ENCODE measurements at places on chromosomes 11 and 22.

DNA sequence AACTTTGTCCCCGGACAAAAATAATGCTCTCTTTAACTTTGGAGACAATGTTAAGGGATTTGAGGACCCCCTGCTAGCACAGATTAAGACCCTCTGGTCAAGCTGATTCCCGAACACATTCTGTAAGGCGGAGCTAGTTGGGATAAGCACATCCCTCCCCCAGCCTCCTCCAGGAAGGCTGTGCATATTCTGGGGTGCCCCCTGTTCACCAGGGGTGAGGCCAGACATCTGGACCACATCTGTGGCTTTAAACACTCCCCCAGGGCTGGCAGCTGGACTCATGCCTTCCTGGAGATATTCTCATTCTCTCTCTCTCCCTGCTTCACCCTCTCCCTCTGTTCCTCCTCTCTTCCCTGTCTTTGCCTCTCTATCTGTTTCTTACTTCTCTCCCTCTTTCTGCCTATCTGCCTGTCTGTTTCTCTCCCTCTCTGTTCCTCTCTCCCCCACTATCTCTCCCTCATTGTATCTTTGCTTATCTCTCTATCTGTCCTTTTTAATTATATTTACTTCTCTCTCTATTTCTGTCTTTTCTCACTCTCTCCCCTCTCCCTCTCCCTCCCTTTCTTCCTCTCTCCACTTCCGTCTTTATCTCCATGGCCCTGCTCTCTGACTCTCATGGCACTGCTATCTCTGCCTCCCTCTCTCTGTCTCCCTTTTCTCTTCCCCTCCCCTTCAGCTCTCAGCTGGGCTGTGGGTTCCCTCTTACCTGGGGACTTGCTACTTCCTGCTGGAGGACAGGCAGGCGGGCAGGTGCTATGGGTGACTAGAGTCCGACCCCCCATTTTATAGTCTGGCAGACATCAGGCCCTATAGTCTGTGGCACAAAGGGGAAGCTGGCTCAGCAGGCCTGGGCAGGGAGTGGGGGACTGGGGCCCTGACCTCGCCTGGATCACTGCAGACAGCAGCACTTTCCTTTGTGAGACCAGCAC lies at the start of gene CRYBB1:
Gene CRYBB1 (minus strand): TSS at position 757 of the 929 bp plus-strand sequence. CDS start 1,708 bp downstream, outside the sequence.
- DNase-seq = no peak

GRCh38 chr11:123190518-123190917 lies 4.5 kb downstream of the CLMP start:
- DNase-seq = no peak

DNA sequence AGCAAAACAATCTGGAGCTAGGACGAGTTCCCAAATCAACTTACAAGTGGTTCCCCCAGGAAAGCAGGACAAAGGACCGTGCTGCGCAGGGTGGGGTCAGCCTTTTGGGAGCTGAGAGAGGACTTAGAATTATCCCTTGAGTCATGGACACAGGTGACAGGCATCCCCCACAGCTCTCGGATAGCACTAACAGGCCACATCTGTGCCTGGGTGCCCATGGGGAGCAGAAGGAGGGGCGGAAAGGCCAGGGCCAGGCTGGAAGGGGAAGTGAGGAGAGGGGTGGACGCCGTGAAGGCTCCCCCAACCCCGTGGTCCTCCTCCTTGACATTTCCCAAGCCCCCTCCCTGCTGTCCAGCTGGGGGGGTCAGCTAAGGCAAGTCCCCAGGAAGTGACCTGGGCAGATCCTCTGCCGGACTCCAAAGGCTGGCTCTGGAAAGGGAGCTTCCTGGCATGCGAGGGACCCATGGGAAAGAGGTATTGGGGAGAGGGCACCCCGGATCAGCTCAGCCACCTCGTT lies 31.6 kb upstream of the A4GALT start:
- no peak for DNase-seq

GRCh38 chr11:119473901-119474681 lies 51.1 kb upstream of the THY1 start:
- no peak for DNase-seq

- DNase-seq = no peak
Observed at GRCh38 chr11:36509201-36509639, 852 bp downstream of the TRAF6 start.

DNA sequence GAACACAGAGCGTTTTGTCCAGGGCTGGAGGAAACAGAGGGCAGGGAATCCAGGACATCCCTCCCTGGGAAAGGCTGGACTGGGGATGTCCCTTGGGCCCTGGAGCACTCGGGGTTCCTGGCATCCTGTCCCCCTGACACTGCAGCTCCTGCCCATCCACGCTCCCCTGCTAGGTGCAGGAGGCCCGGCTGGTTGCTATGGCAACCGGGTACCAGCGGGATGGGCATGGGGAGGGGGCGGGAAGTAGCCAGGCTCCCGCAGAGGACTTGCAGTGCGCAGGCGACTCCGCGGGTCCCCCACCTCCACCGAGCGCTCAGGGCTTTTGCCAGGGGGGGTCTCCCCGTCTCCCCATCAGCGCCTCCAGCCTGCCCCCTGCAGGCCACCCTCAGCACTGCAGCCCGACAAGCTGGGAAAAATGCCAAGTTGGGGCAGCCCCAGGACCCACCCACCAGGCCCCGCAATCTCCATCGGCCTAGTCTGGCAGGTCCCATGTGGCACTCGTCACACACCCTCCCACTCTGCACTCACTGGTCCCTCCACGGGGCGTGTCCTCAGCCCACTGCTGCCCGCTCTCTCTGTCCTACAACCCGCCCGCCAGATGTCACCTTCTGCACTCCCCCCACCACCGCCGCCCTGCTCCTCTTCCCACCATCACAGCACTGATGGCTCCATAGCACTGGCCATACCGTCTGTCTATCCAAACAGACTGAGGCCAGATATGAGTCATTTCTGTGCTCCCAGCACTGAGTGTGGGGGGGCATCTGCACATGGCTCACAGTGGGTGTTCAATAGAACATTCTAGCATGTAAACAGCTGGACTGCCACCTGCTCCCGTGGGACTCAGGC lies 31.5 kb downstream of the KIAA0930 start:
- DNase-seq = peak; percentile 28

GRCh38 chr11:78344676-78345075 lies 72.9 kb downstream of the GAB2 start:
- DNase-seq = no peak

DNA sequence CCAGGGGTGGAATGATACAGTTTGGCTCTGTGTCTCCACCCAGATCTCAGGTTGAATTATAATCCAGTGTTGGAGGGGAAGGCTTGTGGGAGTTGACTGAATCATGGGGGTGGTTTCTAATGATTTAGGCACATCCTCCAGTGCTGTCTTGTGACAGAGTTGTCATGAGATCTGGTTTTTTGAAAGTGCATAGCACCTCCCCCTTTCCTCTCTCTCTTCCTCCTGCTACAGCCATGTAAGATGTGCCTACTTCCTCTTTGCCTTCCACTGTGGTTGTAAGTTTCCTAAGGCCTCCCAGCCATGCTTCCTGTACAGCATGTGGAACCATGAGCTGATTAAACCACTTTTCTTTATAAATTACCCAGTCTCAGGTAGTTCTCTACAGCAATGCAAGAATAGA lies 45.1 kb downstream of the THAP12 start:
- no peak for DNase-seq

- no peak for DNase-seq
Observed at GRCh38 chr22:44380756-44381486, 68.2 kb upstream of the SHISAL1 start.

DNA sequence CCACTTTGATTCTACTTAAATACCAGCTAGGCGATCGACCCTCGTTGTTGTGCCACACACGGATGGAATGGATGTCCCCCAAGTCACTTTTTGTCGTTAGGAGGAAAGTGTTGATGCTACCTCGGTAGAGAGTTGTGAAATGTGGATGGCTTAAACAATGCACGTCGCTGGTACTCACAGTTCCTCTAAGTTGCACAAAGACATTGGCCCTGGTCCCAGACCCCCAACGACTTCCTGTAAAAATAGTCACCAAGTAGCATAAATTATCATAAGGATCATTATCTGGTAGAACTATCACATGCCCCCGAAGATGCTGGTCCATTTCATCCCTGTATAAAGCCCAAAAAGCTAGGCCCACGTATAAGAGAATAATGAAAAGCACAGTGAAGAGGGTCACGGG lies 3.8 kb downstream of the PKDREJ start:
- DNase-seq = no peak

- no peak for DNase-seq
Observed at GRCh38 chr11:40168414-40168813, 1291.0 kb downstream of the LRRC4C start.

DNA sequence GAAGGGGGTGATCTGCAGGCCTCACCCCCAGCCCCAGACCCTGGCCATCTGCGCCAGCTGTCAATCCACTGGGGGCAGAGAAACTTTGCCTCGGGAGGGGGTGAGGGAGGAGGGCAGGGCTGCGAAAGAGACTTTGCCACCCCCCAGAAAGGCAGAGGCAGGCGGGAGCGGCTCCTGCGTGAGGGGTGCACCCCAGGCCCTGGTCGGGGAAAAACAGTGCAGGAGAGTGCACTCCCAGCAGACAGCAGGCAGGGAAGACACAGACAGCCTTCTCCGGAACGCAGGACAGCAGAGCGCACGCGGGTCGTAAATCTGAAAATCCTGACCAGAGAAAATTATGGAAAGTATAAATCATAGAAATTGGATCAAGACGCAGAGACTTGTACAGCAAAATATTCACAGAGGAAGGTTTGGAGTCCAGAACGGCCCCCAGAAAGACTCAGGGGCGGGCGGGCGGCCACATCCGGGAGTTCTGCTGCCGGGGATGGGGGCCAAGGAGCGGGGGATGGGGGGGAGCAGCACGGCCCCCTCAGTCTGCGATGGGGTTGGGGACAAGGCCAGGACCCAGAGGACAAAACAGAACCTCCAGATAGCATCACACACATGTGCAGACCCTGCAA lies 8.0 kb upstream of the MRPL23 start:
- DNase-seq = no peak

DNA sequence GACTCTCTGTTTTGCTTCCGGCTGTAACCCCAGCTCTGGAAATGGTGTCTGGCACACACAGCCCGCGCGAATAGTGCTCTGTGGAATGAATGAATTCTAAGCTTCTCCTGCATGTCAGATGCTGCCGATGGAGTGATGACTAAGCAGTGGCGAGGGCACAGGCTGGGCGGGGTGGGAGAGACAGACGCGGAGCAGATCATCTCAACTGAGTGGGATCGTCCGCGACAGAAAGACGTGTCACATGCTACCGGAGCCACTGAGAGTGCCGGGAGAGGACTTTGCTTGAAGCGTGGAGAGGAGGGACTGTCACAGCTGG lies 334.5 kb downstream of the CTTN start:
- no peak for DNase-seq

GRCh38 chr11:10349806-10350205 lies 44.9 kb downstream of the ADM start:
- no peak for DNase-seq

DNA sequence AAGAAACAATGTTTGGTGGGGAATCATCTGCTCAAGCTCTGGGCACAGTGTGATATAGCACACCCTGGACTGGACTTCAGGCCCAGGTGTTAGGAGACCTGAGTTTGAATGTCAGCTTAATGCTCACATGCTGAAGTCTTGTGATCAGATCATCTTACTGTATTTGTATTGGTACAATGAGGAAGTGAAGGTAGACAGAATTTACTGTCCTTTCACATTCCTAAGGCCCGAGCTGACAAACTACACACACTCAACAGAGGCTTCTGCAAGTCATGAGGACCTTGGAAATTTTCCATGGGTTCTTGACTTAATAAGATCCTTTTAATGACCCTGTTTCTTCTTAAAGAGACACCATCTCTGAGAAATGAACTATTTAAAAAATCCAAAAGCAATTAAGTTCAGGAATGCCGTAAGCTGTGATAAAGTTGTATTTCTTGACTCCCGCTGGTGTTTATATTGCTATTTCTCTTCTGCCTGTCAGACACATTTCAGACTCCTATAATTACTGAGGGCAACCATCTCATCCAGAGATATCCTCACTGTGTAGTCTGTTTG lies 802.0 kb downstream of the DLG2 start:
- DNase-seq = no peak

- no peak for DNase-seq
Observed at GRCh38 chr22:44430716-44431115, 67.3 kb downstream of the RTL6 start.

- DNase-seq = no peak
Observed at GRCh38 chr11:126925321-126926093, 75.1 kb downstream of the KIRREL3 start.

GRCh38 chr22:44436736-44437135 lies 61.3 kb downstream of the RTL6 start:
- DNase-seq = no peak

- peak; percentile 95 for DNase-seq
Observed at GRCh38 chr22:20156611-20157429, 6.0 kb upstream of the CCDC188 start.

- no peak for DNase-seq
Observed at GRCh38 chr11:115188898-115189278, 315.3 kb downstream of the CADM1 start.

- DNase-seq = no peak
Observed at GRCh38 chr11:71998649-71999310, at the start of gene IL18BP. TSS of gene IL18BP (plus strand) at chr11:71998909. CDS start at chr11:71999985, 1,076 bp downstream.

GRCh38 chr11:77884186-77884828 lies 63.4 kb downstream of the AAMDC start:
- no peak for DNase-seq

DNA sequence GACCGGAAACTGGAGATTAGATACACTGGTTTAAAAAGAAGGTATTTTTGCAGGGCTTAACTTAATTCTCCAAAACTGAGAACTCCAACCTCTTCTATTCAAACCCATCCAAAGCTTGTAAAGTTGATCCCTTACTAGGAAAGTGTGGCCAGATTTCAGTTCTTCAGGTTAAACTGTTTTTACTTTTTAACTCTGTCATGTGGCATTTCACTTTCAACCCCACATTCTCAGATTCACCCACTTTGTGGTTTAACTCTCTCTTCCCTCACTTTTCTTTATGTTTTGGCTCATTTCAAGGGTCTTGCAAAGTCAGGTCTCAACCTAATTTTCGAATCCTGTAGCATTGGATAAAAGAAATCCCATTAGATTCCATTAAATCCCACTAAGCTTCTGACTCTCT lies 75.4 kb downstream of the MPPED2 start:
- no peak for DNase-seq

GRCh38 chr11:325796-326591 lies 5.3 kb upstream of the IFITM3 start:
- no peak for DNase-seq

DNA sequence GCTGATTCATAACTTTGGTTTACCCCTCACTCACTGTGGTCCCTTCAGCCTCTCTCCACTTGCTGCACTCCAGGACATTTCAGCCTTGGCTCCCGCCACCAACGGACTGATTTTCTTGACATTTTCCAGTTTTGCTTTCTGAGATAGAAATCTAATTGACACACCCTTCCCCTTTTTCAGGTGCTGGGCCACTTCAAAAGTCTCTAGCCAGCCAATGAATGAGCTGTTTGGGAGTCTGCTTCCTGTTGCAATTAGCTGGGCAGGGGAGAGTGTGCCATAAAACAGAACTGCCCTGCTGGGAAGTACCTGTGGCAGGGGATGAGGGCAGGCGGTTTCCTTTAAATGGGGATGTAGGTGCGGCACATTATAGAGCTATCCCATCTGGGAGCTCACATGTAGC lies 21.1 kb upstream of the PLET1 start:
- DNase-seq = no peak

All from stimulated activated CD4-positive, alpha-beta T cell treated with anti-CD3 and anti-CD28 coated beads, TNF-alpha, amount 100 ng/mL, for 1 hour (primary cell).